GM12878 (cell line): ENCODE measurements at places on chromosomes 12 and 14. TPM values are rescaled to one million over a fixed set of nuclear protein-coding genes. Genes with fewer than 3 reads are reported as not detected.

- DNase-seq = no peak
Observed at GRCh38 chr12:105369014-105369413, 38.5 kb downstream of the C12orf75 start.

- no peak for DNase-seq
Observed at GRCh38 chr12:28235985-28236384, 45.7 kb downstream of the CCDC91 start.

SYCP3 gene
- total RNA-seq = 0.05 and 0.28 TPM in 2 replicates

DNA sequence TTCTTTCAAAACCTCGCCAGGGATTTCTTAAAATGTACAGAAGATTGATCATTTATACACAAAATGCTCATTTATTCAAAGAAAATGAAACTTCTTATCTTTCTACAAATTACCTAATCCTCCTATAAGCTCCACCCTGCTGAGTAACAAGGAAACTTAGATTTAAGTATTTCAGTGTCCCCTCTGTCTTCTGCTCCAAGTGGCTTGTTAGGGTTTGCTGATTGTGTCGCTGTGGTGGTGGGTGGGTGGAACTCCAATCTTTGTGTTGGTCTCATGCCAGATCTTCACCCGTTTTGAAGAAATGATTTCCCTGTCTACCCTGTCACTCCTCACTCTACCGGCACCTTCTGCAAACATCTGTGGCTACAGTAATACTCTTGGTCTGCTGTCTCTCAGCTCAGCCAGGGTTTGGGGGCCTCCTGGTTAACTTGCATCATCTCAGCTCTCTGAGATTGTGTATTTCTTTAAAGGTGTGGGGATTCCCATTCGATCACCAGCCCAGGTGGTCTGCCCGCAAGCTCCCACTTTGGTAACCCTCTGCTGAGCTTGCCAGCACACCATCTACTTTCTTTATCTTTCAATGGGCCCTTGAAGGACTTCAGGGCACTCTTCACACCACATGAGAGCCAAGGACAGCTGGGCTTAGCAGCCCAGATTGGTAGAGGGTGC, 73.8 kb downstream of the DRAM1 start:
- no peak for DNase-seq

GRCh38 chr14:50961605-50962221, 17.4 kb upstream of the PYGL start:
- DNase-seq = no peak

KLHDC1 gene
- total RNA-seq = 0.72 and 0.87 TPM in 2 replicates

DNA sequence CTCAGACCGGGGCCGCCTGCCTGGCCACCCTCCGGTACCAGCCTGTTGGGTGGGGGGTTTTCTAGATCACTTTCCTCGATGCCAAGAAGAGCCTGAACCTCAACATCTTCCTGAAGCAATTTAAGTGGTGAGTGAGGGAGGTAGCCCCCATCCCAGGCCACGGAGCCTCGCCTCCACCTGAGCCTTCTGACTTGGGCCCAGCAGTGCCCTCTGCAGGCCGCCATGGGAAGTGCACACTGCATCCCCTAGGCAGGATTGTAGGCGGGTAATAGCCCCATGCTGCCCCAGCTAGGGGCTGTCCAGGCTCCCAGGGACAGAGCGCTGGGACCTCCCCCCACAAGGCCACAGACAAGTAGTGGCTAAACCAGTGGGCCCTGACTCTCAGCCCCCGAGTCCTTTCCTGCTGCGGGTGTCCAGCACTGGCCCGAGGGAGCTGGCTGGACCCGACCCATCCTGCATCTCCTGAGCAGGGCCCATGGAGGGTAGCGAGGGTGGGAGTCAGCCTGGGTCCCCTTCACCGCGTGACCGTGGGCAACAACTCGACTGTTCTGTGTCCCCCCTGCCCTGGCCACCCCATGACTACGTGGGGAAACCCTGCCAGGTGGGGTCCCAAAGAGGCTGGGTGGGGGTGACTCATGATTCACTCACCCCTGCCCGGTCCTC, 15.3 kb upstream of the ADSS1 start:
- DNase-seq = no peak

DNA sequence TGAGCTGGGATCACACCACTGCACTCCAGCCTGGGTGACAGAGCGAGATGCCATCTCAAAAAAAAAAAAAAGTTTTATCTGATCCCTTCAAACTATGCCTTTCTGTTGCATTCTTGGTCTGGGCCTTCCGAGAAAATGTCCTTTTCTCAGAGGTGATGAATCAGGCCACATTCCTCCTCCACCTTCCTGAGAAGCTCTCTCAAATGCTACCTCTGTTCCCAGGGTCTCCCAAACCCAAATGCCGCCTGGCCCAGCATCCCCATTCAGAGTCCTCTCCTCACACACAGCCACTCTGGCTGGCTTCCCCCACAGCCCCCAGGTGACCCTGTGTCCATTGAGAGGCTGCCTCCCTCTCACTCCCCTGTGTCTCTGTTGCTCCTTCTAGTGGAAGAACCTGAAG, 19.7 kb upstream of the TMED10 start:
- no peak for DNase-seq

TMTC1 gene
- 0.69 and 0.93 TPM in 2 replicates for total RNA-seq

AMIGO2 gene
- total RNA-seq = 0.08 and 0.15 TPM in 2 replicates

RFX4 gene
- not detected in 2 replicates for total RNA-seq

DNA sequence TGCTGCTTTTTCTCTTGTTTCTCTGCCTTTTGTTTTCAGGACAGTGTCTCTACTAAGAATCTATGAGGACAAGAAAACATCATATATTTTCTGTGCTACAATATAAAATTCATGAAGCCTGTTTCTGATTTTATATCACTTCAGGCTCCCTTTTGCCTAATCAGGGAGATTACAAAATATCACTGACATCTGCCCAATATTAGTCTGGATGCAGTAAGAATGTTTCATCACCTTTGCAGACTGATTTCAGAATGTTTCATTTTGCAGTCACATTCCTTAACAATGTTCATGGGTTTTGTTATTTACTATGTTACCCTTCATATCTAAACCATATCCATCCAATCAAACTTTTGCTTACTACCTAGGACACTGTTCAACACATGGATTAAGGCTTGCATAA, 491 bp upstream of the CLEC6A start:
- no peak for DNase-seq

GRCh38 chr12:91702843-91703425, 442.7 kb downstream of the BTG1 start:
- no peak for DNase-seq

DNA sequence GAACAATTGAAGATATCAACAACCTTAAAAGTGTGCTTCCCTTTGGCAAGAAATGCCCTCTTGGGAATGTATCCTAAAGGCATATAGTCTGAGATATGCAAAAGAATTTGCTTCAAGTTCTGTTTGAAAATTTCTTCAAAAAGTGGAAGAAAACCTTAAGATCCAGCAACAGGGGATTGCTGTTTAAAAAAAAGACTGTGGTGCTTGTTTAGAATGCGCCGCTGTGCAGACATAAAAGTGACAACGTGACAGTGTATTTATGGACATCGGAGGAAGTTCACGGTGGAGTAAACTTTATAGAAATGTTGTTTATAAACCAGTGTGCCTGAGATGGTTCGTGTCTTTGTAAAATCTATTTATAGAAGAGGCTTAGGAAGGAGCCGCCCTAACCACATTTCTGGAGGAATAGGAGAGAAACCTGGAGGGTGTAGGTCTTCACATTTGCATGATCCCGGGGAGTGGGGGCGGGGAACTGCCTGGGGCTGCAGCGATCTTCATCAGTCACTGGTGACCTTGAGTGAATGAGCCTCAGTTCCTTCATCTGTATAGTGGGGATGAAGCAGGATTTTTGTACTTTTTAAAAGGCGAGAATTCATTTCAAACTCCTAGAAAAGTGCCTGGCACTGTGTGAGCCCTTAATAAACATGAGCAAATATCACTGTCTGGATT, 27.5 kb downstream of the ADGRD1 start:
- no peak for DNase-seq

GRCh38 chr12:69438539-69438938, 31.6 kb upstream of the FRS2 start:
- DNase-seq = no peak

DNA sequence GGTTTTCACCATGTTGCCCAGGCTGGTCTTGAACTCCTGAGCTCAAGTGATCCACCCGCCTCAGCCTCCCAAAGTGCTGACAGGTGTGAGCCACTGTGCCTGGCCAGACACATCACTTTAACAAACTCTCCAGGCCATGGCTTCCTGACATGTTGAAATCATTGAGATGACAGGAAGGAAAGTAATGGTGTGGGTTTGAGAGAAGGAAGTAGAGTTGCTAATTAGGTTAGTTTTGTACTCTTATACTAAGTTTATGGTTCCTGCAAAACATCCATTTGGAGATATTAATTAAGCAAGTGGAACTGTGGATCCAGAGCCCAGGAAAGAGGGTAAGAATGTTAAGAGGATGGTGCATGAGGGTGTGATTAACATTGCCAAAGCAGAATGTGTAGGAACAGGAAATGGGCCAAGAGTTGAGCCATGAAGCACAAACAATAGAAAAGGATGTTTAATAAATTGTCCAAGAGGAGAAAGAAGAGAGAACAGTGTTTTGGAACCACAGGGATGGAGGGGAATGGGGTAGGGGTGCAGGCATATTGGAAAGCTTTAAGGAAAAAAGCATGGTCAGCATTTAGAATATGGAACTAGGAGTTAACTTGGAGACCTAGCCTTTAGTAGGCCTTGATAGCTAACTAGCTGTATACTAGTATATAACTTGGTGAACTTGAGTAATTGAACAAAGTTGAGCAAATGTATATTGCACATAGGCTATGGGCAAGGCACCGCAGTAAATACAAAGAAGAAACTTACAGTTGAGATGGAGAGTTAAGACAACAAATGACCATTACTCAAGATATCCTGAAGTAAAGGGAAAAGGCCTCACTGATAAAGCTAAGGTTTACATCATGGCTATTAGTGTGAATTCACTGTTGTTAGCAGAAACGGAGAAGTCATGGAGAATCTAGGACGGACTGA, 91.3 kb upstream of the DNM1L start:
- no peak for DNase-seq

DNA sequence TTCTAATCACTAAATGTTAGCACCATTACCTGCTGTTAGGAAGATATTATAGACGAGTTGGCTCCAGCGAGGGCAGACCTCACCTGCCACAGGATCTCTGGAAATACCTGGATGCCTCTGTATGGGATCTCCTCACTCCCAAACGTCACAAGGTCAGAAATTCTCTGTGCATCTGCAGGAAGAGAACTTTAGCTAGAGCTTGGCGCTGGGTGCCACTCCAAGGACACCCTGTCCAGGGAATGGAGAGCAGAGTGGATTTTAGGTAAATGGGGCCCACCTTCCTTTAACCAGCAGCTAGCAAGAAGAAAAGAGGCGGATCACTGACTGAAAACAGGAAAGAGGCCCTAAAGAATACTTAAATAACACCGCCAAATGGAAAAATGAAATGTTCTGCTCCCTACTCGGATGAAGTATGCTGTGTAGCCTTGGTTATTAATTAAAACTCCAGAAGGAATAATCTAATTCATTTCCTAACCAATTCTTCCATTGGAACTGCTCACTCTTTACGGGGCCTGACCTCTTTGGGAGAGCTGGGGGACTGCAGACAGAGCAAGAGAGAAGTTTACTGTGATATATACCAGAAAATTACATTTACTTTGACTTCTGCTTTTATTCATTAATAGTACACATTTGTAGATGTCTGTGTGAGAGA, 4.2 kb upstream of the FOXG1 start:
- DNase-seq = no peak

DNA sequence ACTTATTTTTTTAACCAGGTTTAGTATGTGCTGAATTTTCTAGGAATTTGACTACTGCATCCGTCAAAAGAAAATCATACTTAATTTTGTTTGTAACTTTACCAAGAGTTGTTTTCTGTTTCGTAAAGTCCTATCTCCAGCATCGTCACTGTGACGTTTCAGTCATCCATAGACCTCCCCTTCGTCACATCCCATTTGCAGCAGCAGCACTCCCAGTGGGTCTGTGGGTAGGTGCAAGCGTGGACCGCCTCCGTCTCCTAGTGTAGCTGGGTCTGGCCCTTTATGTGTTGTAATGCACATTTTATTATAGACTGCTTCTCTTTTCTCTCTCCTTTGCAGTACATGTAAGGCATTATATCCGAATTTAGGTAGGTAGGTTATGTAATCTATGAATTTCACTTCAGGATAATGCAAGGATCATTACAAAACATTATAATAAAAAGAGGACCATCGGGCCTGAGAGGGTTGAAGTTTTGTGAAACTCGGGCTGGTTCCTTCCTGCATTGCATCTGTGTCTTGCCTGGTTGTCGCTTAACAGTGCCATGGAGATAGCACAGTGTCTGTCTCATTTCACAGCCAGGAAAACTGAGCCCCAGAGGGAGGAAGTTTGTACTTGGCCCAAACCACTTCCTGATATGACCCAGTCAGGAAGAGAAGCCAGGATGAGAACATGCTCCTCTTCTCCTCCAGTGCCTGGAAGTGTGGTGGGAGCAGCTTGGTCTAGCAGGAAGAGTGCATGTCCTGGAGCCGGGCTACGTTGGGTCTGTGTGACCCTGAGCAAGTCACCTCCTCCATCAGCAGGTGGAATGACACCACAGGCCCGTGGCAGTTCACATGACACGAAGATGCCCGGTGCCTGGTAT, 41.3 kb downstream of the EVL start:
- DNase-seq = no peak

DNA sequence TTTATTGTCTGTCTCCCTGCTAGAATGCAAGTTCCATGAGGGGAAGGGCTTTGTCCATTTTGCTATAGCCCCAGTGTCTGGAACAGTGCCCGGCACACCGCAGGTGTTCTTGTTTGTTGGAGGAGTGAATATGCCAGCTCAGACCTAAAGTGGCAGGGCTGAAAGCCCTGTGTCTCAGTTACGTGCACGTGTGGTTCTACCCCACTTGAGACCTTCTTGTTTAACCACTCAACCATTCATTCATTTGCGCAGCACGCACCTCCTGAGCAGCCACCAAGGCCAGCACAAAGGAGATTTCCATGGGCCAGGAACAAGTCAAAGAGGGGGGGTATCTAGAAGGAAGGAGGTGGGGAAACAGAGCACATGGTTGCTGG, 338.0 kb upstream of the FKBP4 start:
- no peak for DNase-seq

DNA sequence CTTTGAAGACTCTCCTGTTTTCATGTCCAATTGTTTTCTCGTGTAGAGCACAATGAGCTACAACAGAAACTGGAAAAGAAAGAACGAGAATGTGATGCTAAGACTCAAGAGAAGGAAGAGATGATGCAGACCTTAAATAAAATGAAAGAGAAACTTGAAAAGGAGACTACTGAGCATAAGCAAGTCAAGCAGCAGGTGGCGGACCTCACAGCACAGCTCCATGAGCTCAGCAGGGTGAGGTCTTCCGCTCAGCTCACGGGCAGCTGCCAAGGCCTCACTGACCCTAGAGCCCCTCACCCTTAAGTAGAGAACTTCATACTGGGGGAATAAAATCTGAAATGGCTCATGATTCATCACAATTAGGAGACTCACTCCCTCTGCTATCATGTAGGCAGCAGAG, 134.7 kb downstream of the GPR135 start:
- DNase-seq = no peak

TEX52 gene
- not detected in 2 replicates for total RNA-seq

DNA sequence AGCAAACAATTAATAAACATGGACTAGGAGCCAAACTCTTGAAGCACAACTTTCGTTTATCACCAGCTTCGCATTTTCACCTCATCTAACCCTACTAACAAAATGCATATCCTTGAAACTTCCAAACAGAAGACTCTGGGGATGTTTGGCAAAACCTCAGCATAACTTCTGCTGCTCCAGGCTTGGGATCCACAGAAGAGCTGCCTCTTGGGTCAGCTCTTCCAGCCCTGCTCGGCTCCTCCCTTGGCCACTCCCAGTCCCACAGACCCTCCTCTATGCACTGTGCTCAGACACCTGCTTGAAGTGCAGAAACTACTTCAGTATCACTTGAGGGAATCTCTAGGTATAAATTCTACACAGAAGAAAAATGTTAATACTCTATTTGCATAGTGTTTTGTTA, 110.0 kb upstream of the AMIGO2 start:
- no peak for DNase-seq

CMA1 gene
- total RNA-seq = not detected in 2 replicates

PIK3C2G gene
- total RNA-seq = not detected in 2 replicates
